ENCODE measurements at places on chromosomes 13 and 19.

- no peak for DNase-seq
Observed at GRCh38 chr19:23183251-23183650, 66.4 kb downstream of the ZNF730 start.

GRCh38 chr19:47693489-47693888, 19.7 kb upstream of the EHD2 start:
- no peak for DNase-seq

- DNase-seq, result peak; percentile 26
Observed at GRCh38 chr19:9144920-9145319, 4.7 kb downstream of the ZNF317 start.

GRCh38 chr13:29434217-29434945, 161.1 kb downstream of the SLC7A1 start:
- no peak for DNase-seq

- DNase-seq, result no peak
Observed at GRCh38 chr13:33919120-33919519, 101.2 kb downstream of the RFC3 start.

DNA sequence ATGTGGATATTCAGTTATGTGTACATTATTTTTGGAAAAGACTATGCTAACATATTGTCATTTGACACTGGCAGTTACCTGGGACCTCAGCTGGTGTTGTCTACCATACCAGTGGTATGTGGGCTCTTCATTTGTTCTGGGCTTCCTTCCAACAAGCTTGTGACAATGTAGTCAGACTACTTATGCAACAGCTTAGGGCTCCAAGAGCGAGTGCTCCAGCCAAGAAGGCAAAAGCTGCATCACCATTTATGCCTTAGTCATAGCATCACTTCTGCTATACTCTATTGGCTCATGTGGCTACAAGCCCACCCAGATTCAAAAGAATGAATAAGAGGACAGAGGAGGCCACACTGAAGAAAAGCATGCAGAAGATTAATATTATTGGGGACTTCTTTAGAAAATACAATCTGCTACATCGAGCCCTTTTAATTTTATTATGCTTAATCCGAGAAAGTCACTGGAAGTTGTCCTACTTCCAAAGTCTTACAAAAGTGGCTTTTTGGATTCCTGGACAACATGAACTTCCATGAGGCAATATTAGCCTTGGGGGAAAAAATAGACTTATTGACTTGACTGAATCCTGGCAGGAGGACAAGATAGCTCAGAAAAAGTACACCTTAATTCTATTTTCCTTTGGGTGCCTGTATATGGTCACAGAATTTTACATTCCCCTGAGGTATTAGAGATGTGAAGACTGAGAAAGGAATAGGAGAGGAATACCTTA, 529.4 kb upstream of the HTR2A start:
- peak; percentile 75 for DNase-seq

GRCh38 chr19:16883522-16883921, 5.3 kb upstream of the F2RL3 start:
- DNase-seq, result no peak

- peak; percentile 63 for DNase-seq
Observed at GRCh38 chr19:1512671-1513498, at the start of gene ADAMTSL5. TSS of gene ADAMTSL5 (minus strand) at chr19:1513019. CDS start at chr19:1510943, 2,076 bp downstream.

GRCh38 chr13:50426927-50427326, 411.7 kb downstream of the KCNRG start:
- no peak for DNase-seq

DNA sequence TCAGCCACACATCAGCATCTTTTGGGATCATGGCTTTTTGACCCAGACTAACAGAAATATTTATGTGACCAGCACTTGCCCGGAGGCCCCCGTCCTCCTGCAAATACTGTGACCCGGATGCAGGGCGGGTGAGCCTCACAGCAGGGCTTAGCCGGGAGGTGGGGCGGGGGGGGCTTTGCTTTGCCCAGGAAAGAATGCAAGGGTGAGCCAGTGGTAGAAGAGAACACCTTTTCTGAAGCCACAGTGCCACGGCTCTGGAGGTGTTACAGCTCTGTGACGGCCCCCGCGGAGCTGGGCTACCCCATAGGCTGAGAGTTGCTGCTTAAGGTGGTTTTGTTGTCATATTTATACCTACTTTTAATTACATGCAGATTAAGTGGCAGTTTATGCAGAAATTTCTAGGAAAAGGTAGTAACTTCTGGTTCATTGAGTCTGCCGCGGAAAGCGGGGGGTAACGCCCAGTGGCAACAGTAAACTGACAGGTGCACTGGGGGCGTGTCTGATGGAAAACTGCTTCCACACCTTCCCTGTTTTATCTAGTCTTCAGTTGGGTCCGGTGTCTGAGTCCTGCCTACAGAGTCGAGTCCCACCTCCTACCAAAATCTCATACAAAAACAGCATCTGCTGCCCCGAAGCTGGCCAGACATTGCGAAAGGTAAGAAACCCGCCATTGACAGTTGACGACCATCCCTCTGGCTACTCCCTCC, 187.9 kb downstream of the TEX29 start:
- no peak for DNase-seq

GRCh38 chr13:47555235-47555634, 445.8 kb downstream of the SUCLA2 start:
- DNase-seq, result peak; percentile 1

- DNase-seq, result peak; percentile 68
Observed at GRCh38 chr19:40687525-40688016, 2.9 kb downstream of the NUMBL start.

DNA sequence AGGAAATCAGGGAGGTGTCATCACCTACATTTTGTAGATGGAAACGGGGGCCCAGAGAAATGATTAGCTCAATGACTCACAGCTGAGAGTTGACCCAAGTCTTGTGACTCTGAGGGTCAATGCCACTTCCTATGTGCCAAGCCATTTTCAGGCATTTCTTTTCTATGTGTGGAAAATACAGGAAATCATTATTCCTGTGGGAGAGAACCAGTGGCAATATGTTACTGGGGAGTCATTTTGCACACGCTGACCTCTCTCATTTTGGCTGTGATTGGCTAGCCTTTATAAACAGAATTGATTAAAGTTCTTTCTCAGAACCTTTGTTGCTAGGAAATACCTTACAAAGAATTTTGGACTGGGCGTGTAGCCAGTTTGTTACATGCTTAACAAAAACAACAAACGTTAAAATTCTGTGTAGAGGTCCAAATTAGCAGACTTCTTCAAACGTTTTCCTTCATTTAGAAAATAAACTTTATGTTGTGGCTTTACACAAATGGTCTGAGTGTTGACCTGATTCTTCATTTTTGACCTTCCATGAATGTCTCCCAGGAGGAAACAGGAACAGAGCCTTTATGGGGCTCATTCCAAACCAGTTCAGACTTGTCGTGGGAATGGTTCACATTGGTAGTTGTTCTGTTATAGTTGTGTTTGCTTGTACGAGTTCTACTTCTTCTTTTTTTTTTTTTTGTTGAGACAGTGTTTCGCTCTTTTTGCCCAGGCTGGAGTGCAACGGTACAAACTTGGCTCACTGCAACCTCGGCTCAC, 11.4 kb downstream of the PCCA start:
- peak; percentile 80 for DNase-seq

GRCh38 chr19:49954092-49954829, 6.7 kb downstream of the SIGLEC11 start:
- DNase-seq, result peak; percentile 60

GRCh38 chr19:50025794-50026549, at the start of gene ZNF473:
TSS of gene ZNF473 (plus strand) at chr19:50026005. CDS start at chr19:50031083, 5,078 bp downstream.
- peak; percentile 96 for DNase-seq

DNA sequence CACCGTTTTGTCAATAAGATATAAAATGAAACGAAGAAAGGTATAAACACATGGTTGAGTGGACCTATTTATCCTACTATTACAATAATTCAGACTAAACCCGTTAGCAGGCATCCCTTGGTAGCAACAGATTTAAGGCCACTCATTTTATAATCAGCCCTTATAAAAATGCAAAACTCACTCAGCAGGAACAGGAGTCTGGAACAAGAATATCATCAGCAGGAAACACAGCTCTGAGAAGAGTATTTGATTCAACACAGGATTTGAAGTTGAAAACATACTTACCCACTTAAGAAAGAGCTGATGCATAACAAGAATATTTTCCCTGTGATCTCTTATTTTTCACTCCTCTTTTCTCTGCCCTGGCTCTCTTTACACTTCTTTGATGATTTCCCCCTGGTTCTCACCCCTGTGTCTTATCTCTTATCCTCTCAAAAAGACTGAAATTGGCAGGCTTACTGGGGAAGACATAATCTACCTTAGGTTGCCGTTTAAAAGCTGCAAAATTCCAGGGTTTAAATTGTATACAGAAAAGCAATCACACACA, 1722.7 kb downstream of the SLITRK5 start:
- DNase-seq, result no peak

GRCh38 chr13:33874871-33875270, 56.9 kb downstream of the RFC3 start:
- DNase-seq, result no peak

DNA sequence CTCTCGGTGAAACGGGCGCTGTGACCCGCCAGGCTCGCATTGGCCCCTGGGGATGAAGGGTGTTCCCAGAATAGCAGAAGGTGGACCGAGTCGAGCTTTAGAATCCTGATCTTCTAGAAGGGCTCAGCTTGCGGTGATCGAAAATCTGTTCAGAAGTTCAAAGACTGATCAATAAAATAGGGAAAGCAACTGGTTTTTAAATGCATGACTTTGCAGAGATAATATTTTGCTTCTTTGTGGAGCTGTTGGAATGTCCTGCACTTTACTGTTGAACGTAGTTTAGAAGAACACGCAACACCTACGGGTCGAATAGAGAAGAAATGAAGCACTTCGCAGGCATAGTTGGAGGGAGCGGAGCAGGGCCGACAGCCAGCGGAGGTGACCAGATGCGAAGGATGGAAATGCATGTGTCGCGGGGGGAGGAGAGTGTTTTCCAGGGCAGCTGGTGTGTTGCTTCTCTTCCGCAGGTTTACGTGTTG, 766 bp downstream of the CEBPG start:
- DNase-seq, result no peak

GRCh38 chr13:50400035-50400726, 384.9 kb downstream of the KCNRG start:
- peak; percentile 50 for DNase-seq

DNA sequence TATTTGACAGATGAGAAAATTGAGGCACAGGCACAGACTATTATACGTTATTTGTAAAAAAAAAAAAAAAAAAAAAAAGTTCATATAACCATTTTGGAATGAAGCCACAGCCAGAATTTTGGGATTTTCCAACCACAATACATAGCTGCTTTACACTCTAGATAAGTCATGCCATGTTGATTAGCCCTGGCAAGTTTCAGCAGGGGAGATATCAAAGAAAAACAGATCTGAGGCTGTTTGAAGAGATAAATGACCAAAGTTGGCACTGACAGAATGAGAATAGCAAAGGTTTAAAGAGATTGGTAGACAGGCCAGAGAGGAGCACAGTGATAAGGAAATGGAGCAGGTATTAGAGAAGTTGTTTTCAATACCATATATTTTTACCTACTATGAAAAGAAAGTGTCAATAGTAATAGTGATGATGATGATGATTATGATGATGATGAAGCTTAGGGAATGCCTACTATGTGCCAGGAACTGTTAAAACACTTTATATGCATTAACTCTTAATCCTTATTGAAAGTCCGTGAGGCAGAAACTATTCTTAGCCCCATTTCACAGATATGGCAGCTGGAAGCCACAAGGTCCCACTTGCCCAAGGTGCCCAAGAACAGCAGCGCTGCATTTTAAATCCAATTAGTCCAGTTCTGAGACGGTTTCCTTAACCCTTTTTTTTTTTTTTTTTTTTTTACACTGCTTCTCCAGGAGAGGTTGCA, 105.5 kb downstream of the MBNL2 start:
- DNase-seq, result no peak

GRCh38 chr19:18878858-18879578, 16.9 kb downstream of the CERS1 start:
- no peak for DNase-seq

DNA sequence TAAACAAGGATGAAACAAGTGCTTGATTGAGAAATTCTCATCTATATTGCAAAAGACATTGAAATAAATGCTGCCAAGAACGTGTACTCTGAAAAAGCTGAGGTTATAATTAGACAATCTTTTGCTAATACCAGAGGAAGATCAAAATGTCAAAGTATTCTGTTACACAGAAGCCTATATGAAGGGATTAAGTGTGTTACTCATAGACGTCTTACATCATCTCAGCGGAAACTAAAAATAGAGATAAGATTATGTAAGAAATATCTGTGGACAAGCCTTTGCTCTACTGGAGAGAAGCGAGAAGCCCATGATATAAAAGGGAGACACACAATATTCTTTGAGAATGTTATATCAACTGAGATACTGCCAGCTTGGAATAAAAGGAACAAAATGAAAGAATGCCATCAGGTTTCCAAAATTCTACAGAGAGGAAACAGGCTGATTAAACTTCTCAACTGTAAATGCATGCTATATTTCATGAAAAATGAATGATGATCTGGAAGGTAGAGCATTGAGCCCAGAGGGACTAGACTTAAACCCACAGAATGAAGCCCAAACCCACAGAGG, 699.0 kb downstream of the GPC5 start:
- DNase-seq, result peak; percentile 23

Data from fibroblast of pulmonary artery (primary cell).